ENCODE measurements at places on chromosomes 13 and 19.

DNA sequence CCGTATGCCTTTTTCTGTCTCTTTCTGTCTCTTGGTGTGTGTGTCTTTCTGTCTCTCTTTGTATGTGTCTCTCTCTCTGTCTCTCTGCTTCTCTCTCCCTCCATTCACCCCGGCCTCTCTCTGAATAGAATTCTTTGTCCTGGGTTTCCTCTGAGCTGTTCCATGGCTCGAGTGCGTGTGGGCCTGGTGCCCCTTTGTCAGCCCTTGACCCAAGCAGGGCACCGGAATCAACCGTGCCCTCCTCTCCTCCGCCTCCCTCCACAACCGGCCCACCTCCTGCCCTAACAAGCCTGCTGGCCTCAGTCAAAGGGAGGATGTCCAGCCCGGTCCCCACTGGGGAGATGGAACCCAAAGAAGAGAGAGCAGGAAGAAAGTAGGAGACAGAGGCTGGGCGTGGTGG lies 3.2 kb downstream of the AXL start:
- no peak for DNase-seq
- H3K27me3 ChIP-seq = peaks cover 77% of the 10 kb centered on the region
- H3K4me1 ChIP-seq = peaks cover 7% of the 10 kb centered on the region
- H3K4me3 ChIP-seq = no peak overlapping the region

DNA sequence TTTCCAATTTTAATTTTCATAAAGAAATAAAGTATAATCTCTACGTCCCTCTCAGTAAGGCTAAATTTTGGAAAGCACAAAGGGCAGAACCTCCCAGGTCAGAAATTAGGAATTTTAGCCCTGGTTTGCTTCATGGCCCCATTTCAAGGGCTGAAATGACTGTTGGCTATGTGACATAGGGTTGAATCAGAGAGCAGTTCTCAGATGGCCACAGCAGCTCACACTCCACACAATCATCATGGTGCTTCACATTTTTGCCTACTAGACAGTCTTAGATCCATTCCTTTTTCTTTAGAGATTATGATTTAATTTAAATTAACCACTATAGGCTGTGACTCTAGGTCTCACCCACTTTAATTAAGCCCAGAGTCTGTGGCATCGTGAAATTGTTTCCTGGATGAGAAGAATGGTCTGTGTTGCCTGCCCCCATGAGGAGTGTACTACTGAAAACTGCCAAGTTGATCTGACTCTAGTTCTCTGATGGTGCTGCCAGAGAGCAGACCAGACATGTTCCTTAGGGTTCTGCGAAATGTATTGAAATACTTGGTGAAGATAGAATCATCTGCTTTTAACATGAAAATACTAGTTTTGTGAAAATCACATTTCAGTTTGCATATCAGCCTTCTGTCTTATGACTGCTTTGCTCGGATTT lies 57.4 kb downstream of the ESD start:
- H3K4me3 ChIP-seq = no peak overlapping the region
- H3K27me3 ChIP-seq = no peaks in the 10 kb centered on the region

DNA sequence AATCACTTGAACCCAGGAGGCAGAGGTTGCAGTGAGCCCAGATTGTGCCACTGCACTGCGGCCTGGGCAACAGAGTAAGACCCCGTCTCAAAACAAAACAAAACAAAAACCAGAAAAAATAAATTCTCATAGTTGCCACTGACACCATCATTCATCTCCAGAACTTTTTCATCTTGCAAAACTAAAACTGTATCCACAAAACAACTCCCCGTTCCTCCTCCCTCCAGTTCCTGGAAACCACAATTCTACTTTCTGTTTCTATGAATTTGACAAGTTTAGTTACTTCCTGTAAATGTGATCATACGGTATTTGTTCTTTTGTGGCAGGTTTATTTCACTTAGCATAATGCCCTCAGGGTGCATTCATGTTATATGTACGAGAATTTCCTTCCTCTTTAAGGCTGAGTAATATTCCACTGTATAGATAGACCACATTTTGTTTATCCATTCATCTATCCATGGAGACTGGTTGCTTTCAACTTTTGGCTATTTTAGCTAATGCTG lies 13.2 kb upstream of the ADGRE5 start:
- H3K4me1 ChIP-seq = peaks cover 46% of the 10 kb centered on the region
- peak overlapping the region; percentile 100 for H3K27ac ChIP-seq
- DNase-seq = no peak
- H3K4me3 ChIP-seq = peak overlapping the region; percentile 89

- H3K27ac ChIP-seq = no peak overlapping the region
- no peaks in the 10 kb centered on the region for H3K27me3 ChIP-seq
- peaks cover 9% of the 10 kb centered on the region for H3K4me1 ChIP-seq
- no peaks in the 10 kb centered on the region for H3K36me3 ChIP-seq
- no peak for DNase-seq
- H3K4me3 ChIP-seq = no peak overlapping the region
Measured at GRCh38 chr13:50596776-50597203, 246.7 kb downstream of the DLEU7 start.

DNA sequence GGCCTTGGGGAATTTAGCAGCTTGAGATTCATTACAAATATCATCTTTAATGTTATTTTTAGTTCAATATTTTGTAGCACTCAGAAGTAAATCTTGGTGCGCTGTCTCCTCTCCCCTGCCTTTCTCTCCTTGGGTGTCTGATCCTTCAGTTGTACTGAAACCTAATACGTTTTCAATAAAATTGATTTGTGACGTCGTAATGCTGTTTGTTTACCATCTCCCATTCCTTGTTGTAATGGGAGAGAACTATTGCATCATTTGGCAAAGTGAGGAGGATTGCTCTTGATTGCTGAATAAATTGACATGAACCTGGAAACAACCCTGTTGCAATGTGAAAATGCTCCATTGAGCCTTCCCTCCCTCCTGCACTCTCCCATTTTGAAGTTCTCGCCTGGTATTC lies 43.2 kb upstream of the TSHZ3 start:
- no peaks in the 10 kb centered on the region for H3K36me3 ChIP-seq
- no peaks in the 10 kb centered on the region for H3K4me1 ChIP-seq
- no peak overlapping the region for H3K4me3 ChIP-seq

- no peak for DNase-seq
- H3K4me3 ChIP-seq = no peak overlapping the region
- peak overlapping the region; percentile 59 for H3K27ac ChIP-seq
- no peaks in the 10 kb centered on the region for H3K27me3 ChIP-seq
- H3K36me3 ChIP-seq = peaks cover 39% of the 10 kb centered on the region
Measured at GRCh38 chr13:30659980-30660379, 42.3 kb downstream of the USPL1 start.

- DNase-seq = no peak
- peak overlapping the region; percentile 70 for H3K4me3 ChIP-seq
- H3K27me3 ChIP-seq = peaks cover 46% of the 10 kb centered on the region
- H3K27ac ChIP-seq = no peak overlapping the region
- H3K36me3 ChIP-seq = peaks cover 3% of the 10 kb centered on the region
Measured at GRCh38 chr13:46386392-46387063, 524 bp downstream of the RUBCNL start.

DNA sequence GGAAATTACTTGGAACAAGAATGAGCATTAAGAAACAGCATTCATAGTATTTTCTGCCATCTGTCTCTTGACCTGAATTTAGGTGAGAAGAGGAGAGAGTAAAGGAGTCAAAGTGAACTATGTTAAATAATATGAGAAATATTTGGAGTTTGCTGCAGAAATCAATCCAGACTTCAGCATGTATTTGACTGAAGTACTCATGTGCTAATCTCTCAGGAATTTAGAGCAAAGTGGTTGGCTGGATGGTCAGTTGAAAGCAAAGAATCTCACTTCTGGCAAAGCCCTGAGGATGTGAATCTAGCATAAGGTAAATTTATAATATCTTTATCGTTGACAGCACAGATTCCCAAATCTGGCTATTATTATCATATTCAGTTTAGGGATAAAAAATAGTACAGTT lies 394.3 kb downstream of the PCDH17 start:
- no peak overlapping the region for H3K27ac ChIP-seq
- no peak overlapping the region for H3K4me3 ChIP-seq

- H3K27me3 ChIP-seq = no peaks in the 10 kb centered on the region
- no peak overlapping the region for H3K4me3 ChIP-seq
- H3K36me3 ChIP-seq = peaks cover 23% of the 10 kb centered on the region
- no peak for DNase-seq
- H3K27ac ChIP-seq = no peak overlapping the region
- peaks cover 3% of the 10 kb centered on the region for H3K4me1 ChIP-seq
Measured at GRCh38 chr13:94609196-94609595, 7.5 kb downstream of the GPR180 start.

DNA sequence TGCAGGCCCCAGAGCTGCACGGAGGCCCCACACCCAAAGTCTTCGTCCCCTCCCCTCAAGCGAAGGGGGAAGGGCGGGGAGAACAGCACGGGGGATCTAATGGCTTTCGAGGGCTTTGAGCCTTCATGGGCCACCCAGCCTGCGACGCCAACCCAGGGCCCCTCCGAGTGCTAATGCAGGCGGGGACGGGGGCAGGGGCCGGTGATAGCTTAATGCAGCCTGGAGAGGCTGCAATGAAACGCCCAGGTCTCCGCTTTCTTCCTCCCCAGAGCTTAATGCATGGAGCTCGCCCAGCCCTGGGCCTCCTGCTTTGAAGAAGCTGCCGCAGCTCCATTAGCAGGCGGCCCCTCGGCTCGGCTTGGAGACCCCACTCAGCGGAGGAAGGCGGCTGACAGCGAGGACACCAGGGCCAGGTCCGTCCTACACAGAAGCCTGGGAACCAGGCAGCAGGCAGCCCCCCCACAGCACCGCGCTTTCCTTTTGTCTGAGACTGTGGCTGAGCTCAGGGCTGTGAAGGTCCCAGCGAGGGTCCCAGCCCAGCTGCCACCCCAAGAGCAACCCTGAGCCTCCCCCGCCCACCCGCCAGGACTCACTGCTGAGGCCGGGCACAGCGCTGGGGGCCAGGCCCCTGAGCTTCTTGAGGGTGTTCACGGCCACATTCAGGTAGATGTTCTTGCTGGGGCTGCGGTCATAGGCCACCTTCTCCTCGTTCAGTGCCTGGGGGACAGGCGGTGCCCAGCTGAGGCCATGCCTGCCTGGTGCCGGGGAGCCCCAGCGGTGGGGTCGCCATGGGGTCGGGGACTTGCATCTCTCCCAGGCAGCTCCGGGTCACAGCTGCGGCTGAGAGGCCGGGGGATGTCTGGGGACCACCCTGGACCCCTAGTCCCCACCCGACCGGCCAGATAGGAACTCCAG lies 7.5 kb upstream of the ATP8B3 start:
- H3K27me3 ChIP-seq = no peaks in the 10 kb centered on the region
- H3K36me3 ChIP-seq = peaks cover 48% of the 10 kb centered on the region
- no peaks in the 10 kb centered on the region for H3K4me1 ChIP-seq
- H3K27ac ChIP-seq = no peak overlapping the region
- H3K4me3 ChIP-seq = no peak overlapping the region

- no peaks in the 10 kb centered on the region for H3K4me1 ChIP-seq
- H3K4me3 ChIP-seq = no peak overlapping the region
- no peaks in the 10 kb centered on the region for H3K27me3 ChIP-seq
Measured at GRCh38 chr19:1232652-1233072, 5.1 kb downstream of the CBARP start.

GRCh38 chr19:13872695-13873389 lies 4.1 kb upstream of the NANOS3 start:
- peak overlapping the region; percentile 42 for H3K4me3 ChIP-seq
- H3K36me3 ChIP-seq = peaks cover 6% of the 10 kb centered on the region
- H3K27me3 ChIP-seq = peaks cover 50% of the 10 kb centered on the region
- H3K4me1 ChIP-seq = peaks cover 3% of the 10 kb centered on the region

GRCh38 chr13:73835138-73835721 lies 299.0 kb downstream of the KLF12 start:
- DNase-seq = no peak
- H3K27me3 ChIP-seq = no peaks in the 10 kb centered on the region
- no peak overlapping the region for H3K27ac ChIP-seq
- H3K4me3 ChIP-seq = no peak overlapping the region
- peaks cover 20% of the 10 kb centered on the region for H3K4me1 ChIP-seq
- no peaks in the 10 kb centered on the region for H3K36me3 ChIP-seq

GRCh38 chr19:6718741-6719539 lies 1.5 kb downstream of the C3 start:
- H3K27ac ChIP-seq = peak overlapping the region; percentile 44
- H3K36me3 ChIP-seq = peaks cover 6% of the 10 kb centered on the region
- peaks cover 5% of the 10 kb centered on the region for H3K27me3 ChIP-seq

GRCh38 chr13:101258509-101258908 lies 157.8 kb downstream of the NALCN start:
- no peak overlapping the region for H3K27ac ChIP-seq
- peaks cover 11% of the 10 kb centered on the region for H3K4me1 ChIP-seq

GRCh38 chr19:51507192-51507591 lies 5.6 kb upstream of the SIGLEC12 start:
- H3K27ac ChIP-seq = no peak overlapping the region
- no peaks in the 10 kb centered on the region for H3K4me1 ChIP-seq
- H3K27me3 ChIP-seq = peaks cover 49% of the 10 kb centered on the region
- no peaks in the 10 kb centered on the region for H3K36me3 ChIP-seq
- no peak for DNase-seq

GRCh38 chr19:50238043-50238442 lies 34.6 kb downstream of the MYH14 start:
- H3K4me1 ChIP-seq = no peaks in the 10 kb centered on the region
- H3K36me3 ChIP-seq = no peaks in the 10 kb centered on the region
- H3K4me3 ChIP-seq = no peak overlapping the region
- no peak for DNase-seq
- H3K27me3 ChIP-seq = peaks cover 10% of the 10 kb centered on the region
- H3K27ac ChIP-seq = no peak overlapping the region

DNA sequence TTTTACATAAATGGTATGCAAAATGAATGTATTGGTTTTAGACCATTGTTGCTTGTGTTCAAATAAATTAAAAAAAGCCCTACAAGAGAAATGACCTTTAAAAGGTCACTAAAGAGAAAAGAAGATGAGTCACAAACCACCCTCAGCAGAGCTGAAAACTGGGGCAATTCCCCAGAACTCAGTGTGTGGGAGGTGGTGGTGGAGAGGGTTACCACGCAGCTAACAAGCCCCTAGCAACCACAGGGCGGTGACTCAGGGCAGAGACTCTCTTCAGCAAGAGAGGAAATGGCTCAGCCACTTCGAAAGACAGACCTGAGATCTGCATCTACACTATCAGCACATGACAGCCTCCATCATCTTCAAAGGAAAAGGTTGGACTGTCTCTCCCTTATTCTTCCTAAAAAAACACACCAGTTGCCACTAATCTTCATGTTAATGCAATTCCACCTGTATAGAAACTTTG lies 29.4 kb upstream of the NDFIP2 start:
- H3K4me3 ChIP-seq = peak overlapping the region; percentile 52
- peaks cover 6% of the 10 kb centered on the region for H3K36me3 ChIP-seq
- H3K27ac ChIP-seq = peak overlapping the region; percentile 87
- peak; percentile 75 for DNase-seq
- H3K27me3 ChIP-seq = no peaks in the 10 kb centered on the region

DNA sequence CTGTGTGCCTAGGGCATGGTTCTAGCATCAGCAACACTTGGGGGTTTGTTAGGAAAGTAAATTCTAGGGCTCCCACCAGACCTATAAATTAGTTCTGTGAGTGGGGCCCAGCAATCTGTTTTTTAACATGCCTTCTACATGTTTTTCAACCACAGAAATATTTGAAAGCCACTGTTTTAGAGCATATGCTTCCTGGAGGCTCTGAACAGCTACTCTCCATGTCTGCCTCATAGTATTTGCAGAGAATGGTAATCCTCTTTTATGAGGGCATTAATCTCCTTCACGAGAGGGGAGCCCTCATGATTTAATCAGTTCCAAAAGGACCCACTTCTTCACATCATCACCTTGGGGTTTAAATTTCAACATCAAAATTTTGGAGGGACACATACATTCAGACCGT lies 6.0 kb downstream of the SPATA13 start:
- H3K27ac ChIP-seq = no peak overlapping the region
- H3K36me3 ChIP-seq = no peaks in the 10 kb centered on the region
- no peak overlapping the region for H3K4me3 ChIP-seq
- no peak for DNase-seq

Data from effector memory CD8-positive, alpha-beta T cell (primary cell).